ENCODE measurements at places on chromosomes 3 and 15. TPM values are rescaled to one million over a fixed set of nuclear protein-coding genes. Genes with fewer than 3 reads are reported as not detected.
A peak's percentile ranks its signal among the peaks of the same experiment; 100 is the strongest.

PRTG gene
- 12.3 TPM for total RNA-seq

RFTN1 gene
- 103 TPM for total RNA-seq

GRCh38 chr15:99504823-99505551 is 60.8 kb upstream of the MEF2A start:
- no peak for DNase-seq

TJP1 gene
- total RNA-seq, result 124 TPM

DNA sequence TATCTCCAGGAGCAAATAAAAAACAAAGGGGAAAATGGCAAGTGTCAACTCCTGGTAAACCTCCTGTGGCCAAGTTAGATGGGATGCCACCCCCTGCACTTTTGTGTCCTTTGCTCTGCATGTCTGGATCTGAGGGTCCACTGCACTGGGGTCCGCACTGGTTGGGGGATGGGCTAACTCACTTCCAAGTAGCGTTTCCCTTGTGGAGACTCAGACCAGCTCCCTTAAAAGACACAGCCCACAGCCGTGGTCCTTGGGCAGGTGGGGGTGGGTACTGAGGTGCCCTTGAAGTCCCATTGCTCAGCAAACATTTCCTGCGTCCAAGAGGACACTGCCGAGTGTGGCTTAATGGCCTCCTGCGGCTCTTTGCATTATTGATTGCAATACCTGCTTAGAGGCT is 188.2 kb downstream of the MEGF11 start:
- no peak for DNase-seq

DNA sequence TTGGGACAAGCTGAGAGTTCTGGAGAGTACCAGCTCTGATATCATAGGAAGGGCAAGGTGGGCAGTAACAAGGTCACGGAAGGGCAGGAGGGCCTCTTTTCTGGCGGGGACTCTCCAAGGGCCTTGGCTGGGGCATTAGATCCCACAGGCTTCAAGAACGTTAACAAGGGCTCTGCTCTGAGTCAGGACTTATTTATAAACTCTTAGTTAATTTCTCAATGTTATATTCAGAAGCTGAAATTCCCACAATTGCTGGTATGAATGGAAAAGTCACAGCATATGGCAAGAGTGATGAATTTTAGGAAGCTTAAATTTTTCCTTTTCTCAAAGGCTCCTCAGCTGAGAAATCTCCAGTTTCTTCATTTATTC is 320.2 kb upstream of the TBC1D5 start:
- DNase-seq, result no peak

GRCh38 chr15:50798684-50799083 is 33.2 kb upstream of the SPPL2A start:
- DNase-seq, result no peak

- DNase-seq, result no peak
These were observed 135.7 kb downstream of the MEGF11 start for GRCh38 chr15:66117841-66118240.

CMSS1 gene
- total RNA-seq, result 2.7 TPM

DNA sequence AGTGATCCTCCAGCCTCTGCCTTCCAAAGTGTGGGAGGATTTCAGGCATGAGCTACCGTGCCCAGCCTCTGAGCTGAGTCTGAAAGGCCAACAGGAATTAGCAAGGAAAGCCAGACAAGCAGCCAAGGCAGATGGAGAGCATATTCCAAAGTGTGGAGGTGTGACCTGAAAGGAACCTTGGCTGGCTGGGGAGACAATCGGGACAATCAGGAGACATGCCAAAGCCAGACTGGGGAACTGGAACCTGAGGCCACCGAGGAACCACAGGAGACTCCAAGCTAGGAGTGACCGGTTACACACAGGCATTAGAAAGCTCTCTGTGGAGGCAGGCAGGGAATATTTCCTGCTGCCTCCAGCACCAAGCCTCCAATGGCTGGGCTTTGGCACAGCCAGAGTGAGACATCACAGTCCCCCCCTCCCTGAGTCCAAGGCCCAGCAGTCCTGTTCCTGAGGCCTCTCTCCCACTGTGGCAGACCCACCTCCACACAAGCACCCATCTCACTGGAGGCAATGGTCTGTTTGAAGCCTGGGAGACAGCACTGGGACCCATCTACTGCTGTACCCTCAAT is 4.5 kb upstream of the C15orf39 start:
- DNase-seq, result no peak

POPDC2 gene
- total RNA-seq, result 8.5 TPM

DNA sequence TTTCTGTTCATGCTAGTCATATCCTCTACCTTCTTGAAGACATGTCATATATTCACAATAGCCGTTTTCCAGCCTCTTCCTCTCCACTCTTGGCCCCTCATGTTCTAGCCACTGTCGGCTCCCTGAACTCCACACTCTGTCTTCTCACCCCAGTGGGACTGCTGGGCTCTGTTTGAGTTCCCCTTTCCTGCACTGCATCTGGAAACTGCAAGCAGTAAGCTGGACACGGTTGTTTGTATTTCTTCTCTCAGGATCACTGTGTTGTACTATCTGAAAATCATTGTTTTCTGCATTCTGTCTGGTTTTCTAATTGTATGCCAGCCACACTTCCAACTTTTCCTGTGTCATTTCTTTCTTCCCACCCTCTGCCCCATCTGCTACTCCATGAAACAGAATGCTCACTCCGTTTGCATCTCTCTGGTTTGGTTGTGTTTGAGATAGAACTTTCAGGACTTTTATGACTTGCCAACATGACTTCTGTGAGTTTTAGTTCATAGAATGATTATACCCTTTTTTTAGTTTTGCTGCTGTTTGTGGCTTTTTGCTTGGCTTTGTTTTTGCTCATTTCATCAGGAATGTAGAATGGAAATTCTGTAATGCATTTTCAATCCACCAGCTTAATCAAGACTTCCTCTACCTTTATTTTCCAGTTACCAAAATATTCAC is 192.3 kb downstream of the PLCL2 start:
- DNase-seq, result no peak

DNA sequence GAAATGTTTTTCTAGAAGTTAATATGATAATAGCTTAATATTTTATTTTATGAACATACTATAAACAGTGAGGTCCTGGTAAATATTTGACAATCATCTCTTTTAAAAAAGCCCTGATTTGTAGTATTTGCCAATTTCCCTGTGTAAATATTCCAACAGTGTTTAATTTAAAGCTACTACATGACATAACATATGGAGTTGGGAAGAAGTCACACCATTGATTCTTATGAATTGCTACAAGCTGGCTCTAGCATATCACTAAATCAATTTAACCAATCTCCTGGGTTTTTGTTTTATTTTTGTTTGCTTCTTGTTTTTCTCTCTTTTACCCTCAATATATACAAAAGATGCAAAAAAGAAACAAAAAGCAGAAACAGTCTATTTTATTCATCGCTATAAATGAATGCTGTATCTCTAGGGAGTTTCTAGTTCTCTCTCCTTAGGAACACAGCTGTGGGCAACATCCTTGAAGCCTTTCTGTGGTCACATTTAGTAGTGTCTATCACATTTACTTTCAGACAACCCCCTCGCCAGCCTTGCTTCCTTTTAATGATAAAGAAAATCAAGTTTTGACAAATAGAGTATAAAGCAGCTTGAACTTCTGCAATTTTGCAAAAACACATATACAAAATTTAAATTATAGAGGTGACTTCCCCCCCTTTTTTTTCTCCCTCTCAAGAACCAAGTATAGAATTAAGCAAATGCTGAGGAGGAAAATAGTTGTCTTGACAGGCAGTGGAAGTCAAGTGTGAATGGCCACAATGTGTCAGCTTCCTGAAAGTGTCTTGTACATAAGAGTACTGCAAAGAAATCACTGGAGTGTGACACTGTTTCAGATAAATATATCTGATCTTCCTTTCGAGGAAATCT is 21.4 kb downstream of the CCR1 start:
- DNase-seq, result no peak

- peak; percentile 17 for DNase-seq
These were observed 6.9 kb downstream of the CRBN start for GRCh38 chr3:3172627-3173026.

- DNase-seq, result no peak
These were observed 24.2 kb downstream of the SOX2 start for GRCh38 chr3:181735911-181736310.

DNA sequence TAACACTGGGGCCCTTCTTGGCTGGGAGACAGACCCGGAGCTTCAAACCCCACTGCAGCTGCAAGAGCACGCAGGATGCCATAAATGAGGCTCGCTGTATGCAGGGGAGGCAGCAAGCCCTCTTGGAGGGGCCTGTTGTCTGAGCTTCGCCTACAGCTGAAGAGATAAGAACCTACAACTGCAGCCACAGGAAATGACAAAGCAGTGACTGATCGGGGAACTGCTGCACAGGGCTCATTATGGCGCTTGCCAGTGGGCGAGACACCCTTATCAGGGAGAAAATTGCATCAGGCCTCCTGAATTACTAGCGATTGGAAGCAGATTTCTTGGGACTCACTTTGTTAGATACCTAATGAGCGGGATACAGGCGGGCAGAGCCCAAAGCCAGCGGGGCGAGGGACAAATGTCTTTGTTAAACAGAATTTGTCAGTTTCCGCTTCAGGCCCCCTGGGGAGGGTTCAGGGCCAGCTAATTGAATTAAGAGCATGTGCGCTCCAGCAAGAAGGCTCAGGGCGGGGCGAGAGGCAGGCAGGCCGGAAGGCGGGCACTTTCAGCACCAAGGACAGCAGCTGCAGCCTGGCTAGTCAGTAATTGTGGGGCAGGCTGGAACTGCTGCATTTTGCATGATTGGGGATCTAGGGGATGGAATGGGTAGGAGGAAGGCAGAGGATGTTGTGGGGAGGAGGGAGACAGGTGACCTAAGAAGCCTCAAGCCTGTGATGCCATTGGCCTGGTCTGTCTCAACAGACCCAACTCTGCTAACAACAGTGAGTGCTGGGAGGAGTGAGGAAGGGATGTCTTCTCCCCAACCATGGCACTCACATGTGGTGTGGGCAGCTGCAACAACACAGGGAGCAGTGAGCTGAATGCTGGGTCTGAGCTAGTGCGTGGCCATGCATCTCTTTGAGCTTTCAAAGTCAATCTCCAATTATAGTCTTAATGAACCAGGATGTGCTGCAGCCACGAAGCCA is 55.3 kb downstream of the CCDC33 start:
- peak; percentile 74 for DNase-seq

GOLGA6D gene
- 0.18 TPM for total RNA-seq

MAPK6 gene
- 159 TPM for total RNA-seq

DNA sequence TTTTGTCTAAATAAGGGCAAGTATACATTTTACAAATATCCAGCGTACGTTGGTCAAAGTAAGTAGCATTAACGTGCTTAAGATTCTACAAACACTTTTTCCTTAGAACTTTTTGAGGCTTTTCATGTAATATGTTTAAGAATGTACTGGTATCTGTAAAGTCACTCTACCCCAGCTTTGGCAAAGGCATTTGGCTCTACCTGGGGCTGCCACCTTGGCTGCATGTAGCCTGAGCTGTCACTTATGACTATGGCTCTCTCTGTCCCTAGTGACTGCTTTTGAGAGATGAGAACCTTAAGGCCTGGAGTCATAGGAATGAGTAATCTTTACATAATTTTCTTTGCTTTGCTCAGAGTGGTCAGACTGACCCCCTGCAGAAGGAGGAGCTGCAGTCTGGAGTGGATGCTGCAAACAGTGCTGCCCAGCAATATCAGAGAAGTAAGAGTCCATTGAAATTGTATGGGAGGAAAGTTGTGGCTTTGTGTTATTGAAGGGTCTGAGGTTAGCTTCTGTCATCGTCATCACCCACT is 61.2 kb downstream of the IQGAP1 start:
- DNase-seq, result no peak

DNA sequence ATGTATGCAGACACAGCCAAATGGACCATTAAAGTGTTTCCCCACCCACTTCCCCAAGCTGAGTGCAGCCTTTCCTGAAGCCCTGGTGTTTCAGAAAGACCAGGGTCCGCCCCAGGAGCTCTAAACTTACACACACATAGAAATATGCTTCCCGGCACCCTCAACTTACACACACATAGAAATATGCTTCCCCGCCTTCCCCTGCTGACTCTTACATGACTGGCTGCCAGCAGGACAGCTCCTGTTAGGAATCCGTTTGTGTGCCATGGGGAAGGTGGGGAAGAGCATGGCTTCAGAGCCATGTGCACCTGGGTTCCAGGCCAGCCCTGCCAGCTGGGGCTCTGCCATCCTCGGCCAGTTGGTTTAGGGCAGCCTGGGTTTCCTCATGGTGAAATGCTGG is 3.6 kb downstream of the CLEC3B start:
- DNase-seq, result no peak

DNA sequence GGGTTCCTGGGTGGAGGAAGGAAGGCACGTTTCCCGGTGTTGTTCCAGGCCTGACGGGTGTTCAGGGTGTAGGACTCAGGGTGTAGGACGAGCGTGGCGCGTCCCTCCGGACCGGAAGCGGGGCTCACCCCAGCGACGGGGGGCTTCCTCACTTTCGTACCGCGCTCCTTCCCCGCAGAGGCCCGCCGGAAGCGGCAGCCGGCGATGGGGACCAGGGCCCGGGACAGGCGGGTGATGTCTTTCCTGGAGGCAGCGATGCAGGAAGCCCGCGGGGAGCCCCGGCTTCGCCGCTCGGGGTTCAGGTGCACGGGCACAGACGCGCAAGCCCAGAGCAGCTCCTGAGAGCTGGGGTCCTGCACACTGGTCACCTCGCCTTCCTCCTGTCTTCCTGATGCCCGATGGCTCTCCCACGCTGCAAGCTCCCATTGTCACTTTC is 13.4 kb downstream of the FOXL2NB start:
- no peak for DNase-seq

GRCh38 chr3:71132995-71133730 is 450.4 kb downstream of the FOXP1 start:
- peak; percentile 47 for DNase-seq

APOD gene
- 228 TPM for total RNA-seq

- DNase-seq, result peak; percentile 58
These were observed 4.2 kb upstream of the WNT5A start for GRCh38 chr3:55491296-55491816.

DNA sequence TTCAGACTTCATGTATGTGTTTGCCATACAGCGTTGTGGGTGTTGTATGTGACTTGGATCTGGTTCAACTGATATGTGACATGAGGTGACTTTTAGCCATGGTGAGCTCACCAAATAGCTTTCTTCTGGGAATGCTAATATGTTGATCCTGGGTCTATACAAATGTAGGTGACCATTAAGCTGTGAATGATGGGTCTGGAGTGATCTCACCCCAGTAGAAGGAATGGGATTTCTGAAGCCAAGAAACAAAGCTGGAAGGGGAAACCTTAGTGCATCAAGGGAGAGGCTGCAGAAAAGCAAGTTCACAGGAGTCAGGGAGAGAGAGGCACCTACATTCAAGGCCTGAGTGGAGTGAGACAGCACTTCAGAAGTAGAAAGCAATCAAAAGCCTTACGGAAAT is 421.0 kb upstream of the THRB start:
- peak; percentile 41 for DNase-seq

Measured in stomach (tissue), 19 donors.